Glomerular endothelial cell (primary cell): ENCODE measurements at places on chromosomes 7 and 10. TPM values are rescaled to one million over a fixed set of nuclear protein-coding genes. Genes with fewer than 3 reads are reported as not detected.

ZNF727 gene
- total RNA-seq = not detected in 2 replicates

DNA sequence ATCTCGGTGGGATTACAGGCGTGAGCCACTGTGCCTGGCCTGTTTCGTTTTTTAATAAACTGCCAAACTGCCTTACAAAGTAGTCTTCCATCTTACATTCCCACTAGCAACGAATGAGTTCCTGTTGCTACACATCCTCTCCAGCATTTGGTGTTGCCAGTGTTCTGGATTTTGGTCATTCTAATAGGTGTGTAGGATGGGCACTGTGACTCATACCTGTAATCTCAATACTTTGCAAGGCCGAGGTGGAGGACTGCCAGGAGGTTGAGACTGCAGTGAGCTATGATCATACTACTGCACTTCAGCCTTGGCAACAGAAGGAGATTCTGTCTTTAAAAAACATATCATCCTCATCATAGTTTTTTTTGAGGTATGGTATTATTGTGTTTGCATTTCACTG lies 21.4 kb upstream of the RSBN1L start:
- DNase-seq = no peak

PTN gene
- total RNA-seq = 1.9 and 2.3 TPM in 2 replicates

NKX2-3 gene
- not detected in 2 replicates for total RNA-seq
